ENCODE measurements at places on chromosomes 11 and 22.

DNA sequence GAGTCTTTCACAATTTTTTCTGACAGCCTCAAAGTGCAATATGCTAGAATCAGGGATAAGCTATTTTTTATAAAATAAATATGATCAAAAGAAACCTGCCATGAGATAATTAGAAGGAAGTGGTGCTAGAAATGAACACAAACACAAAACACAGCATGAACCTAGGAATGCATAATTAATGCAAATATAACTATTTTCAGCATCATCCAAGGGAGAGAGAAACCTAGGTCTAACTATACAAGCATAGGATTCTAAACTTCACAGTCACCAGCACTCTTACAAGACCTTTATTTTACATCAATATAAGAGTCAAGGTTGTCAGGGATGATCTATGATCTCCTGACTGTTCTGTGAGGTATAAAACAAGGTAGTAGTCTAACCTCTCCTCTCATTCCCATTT, 29.2 kb downstream of the TTC28 start:
- no peak for DNase-seq

DNA sequence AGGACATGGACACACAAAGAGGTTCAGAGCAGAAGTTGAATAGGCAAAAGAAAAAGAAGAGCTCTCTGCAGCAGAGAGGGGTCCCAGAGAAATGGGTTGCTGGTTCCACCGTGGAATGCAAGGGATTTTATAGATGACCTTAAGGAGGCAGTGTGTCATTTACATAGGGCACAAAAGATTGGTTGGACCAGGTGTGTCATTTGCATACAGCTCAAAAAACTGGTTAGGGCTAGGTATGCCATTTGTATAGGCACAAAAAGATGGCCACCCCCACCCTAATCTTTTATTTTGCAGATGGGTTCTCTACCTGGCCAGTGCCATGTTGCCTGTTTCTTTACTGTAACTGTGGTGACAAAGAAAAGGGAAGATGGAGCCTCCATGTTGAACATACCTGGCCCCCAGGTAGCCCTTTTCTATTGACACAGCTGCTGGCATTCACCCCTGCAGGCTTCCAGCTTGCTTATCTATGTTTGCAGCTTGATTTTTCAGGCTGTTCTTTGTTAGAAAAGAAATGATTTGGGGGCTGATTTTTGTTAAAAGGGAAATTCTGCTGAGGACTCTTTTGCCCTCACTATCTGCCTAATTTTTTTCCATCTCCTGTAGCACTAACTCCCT, 3.1 kb upstream of the CAVIN3 start:
- DNase-seq: no peak

GRCh38 chr22:35409783-35410662, 10.1 kb downstream of the MCM5 start:
- peak; percentile 92 for DNase-seq

GRCh38 chr11:60130496-60130895, 42.0 kb downstream of the MS4A2 start:
- peak; percentile 11 for DNase-seq

DNA sequence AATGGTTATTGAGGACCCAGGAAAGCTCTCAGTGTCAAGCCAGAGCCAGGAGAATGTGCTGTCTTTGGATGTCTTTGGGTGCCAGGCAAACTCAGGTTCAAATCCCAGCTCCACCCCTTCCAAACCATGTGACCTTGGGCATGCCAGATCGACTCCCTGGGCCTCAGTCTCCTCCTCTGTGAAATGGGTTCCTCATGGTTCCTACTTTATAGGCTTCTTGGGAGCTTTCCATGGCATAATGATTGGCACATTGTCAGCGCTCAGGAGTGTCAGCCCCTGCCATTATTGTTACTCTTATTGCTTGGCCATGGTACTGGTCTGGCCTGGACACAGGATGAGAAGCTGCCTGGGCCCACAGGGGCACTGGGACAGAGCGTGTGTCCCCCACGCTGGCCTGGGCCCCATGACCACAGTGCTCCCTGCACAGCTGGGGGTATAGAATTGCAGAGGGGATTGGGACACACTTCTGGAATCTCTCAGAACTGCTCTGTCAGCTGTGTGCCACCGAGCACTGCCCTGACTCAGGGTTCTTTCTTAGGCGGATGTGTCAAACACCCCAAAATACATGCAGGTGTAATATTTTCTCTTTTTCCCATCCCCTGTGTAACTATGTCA, 37.6 kb upstream of the CRYBB3 start:
- no peak for DNase-seq

DNA sequence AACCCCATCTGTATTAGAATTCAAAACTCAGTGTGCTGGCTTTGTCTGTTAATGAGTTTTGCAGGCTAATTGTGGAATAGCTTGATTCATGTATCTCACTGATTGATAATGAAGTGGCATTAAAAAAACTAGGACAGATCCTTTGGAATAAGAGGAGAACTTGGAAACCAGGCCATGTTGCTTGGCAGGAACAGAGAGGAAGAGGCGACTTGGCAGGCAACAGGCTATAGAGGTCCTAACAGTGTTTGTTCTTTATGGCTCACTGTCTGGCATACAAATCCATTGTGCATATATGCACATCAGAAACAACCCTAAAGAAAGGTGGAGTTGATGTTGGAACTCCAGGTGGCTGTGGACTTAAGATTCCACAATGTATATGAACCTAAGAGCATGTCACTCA, 17.4 kb upstream of the OR9I1 start:
- no peak for DNase-seq

DNA sequence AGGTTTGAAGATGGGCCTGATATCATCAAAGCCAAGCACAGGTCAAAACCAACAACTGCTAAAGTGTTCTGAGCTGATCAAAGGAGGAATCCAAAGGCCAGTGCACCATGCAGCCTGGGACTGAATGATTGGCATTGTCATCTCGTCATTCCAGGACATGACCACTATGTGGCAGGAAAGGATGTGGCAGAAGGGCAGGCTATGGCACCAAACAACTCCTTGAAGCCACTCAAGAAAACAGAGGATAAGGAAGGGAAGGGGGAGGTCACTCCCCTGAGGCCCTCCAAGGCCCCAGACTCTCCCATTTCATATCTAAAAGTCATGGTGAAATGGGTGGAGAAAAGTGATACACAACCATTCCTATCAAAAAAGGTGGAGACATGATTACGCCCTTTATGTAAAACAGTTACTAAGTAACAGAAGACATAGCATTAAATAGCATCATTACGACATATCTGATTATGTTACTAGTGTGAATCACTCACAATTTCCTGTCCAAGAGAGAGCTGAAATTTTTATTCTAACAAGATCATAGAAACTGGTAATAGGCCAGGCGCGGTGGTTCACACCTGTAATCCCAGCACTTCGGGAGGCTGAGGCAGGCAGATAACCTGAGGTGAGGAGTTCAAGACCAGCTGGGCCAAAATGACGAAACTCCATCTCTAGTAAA, 49.3 kb downstream of the AHNAK start:
- DNase-seq: no peak

GRCh38 chr11:19187114-19187832, 14.5 kb downstream of the CSRP3 start:
- no peak for DNase-seq

DNA sequence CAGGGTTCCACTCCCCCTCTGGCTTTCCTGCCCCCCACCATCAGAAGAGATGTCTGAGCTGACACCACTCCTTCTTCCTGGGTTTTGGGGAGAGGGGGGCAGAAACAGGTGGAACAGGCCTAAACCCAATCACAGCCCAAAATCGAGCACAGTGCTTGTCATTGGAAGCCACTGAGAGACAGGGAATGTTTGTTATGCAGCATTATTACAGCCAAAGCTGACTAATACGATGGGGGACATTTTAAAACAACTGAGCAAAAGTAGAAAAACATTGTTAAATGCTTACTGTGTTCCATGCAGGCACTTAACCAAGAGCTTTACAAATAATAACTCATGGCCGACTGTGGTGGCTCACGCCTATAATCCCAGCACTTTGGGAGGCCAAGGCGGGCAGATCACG, 32.5 kb upstream of the RTL6 start:
- no peak for DNase-seq

DNA sequence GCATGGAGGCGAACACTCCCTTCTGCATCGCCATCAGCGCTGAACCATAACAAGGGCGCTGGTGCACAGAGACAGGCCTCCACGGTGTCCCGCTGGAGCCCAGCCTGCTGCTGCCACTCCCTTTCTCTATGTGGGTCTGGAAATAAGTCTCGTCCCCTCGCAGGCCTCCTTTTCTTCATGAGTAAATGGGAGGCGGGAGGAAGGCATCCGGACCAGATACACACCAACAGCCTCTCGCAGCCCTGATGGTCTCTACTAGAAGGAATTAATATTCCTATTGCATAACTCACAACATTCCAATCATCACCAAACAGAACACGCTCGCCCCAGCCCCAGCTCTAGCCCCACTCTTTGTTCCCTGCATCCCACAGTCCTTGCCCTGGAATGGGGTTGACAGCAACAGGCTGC, 14.9 kb downstream of the RASD2 start:
- DNase-seq: no peak

DNA sequence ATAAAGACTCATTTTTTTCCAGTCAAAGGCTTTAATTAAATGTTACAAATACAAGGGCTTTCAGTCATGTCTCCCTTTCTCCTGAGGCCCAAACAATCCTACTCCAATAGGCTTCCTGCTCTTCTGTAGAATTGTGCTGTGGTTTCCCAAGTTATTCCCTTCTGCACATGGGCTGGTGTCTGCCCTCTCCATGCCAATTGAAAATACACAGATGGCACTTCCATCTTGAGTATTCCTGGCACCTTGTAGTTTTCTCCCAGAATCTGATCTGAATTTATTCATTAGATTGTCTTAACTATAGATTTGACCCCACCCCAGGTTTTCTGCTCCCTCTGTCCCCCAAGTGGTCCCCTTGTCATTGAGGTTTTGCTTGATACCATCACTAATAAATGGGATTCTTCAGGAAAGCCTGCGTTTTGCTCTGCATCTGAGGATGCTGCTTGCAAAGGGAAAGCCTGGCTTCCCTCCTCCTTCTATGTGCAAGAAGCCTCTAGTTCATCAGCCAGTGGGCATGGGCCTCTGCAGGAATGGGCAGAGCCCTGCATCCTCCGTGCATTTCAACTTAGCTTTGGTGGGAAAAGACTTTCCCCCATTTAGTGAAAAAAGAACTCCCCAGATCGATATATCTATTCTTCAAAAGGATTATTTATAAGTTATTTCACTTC, 926.7 kb downstream of the NTM start:
- no peak for DNase-seq

DNA sequence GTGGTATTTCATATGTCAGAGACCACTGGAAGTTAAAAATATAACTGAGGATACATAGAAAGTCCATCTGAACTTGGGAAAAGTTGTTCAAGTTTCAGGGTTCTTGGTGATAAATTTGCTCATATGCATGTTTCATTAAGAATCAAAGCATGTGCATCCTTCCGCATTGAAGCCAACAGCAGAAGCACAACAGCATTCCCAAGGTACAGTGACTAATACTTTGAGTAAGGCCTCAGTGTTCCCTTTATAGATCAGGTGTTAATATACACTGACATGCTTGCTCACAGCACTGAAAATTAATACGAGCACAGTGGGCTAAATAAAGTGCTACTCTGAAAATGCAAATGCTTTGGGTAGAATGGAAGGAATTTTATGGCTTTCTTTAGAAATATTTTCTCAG, 691.1 kb downstream of the METTL15 start:
- no peak for DNase-seq

- DNase-seq: no peak
Measured at GRCh38 chr11:29780756-29781155, 236.1 kb downstream of the KCNA4 start.

DNA sequence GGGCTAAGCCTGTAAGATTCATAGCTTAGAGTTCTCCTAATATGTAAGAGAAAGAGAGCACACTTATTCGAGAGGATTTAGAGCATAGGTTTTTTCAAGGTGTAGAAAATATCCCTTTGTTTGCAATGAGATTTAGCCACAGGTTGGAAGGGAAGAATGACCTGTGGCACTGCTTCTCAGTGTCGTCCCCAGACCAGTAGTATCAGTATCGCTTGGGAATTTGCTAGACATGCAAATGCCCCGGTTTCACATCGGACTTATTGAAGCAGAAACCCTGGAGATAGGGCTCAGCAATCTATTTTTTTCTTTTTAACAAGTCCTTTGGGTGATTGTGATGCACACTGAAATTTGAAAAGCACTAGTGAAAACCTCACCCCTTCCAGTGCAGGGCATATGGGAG, 362.6 kb upstream of the C11orf87 start:
- DNase-seq: no peak

- DNase-seq: no peak
Measured at GRCh38 chr22:30326255-30326705, 461 bp downstream of the TBC1D10A start.

- no peak for DNase-seq
Measured at GRCh38 chr11:130383344-130384211, 44.8 kb downstream of the ADAMTS8 start.

DNA sequence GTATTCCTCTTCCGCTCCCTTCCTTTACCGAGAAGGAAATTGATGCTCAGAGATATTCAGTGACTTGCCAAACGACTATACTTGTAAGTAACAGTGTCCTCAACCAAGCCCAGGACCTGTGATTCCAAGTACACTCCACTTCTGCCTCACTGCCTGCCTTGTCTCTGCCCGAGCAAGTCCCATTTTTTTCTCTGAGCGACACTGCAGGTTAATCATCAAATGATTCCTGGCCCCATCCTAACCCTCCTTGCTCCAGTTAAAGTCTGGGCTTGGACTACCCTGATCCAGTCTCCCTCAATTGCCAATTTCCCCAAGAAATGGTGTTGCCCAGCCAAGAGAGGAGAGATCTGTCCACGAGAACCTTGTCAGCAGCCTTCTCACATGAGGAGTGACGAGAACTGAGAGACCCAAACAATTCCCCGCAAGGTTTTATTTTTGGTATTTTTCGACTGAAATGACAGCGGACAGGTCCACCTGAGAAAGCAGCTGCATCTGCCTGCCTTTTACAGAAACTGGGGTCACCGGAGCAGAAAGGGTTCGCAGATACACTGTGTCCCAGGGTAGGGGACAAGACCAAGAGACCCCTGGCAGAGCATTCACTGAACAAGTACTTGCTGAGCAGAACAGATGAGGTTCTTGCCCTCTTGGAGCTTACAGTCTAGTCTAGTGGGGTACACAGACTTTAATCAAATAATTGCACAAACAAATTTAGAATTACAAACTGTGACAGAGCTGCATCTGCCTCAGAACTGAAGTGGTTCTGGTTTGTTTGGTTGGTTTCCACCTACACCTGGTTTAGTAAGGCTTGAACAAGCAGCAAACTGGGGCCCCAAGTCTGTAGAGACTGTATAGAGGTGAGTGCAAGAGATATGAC, 11.4 kb downstream of the POU2AF1 start:
- peak; percentile 33 for DNase-seq

DNA sequence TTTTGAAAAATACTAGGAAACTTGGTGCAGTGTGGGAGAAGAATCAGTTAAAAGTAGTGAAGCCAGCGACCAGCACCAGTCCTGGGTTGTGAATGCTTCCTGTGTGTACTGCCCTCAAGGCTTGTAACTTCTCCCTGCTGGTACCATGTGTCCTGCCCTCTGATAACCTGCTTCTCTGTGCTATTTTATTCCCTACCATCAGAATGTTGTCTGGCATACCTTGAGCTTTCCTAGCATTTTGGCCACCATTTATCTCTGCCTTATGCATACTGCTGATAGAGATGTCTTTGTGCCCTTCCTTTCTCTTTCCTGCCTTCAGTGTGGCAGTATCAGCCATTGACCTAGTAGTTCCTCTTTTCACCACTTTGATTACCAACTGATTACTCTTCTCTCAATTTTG, 2.0 kb downstream of the GTF2H1 start:
- no peak for DNase-seq
